ENCODE measurements at places on chromosomes 4 and X.
A peak's percentile ranks its signal among the peaks of the same experiment; 100 is the strongest.

- no peak for DNase-seq
These were observed 27.8 kb upstream of the LIMCH1 start for GRCh38 chr4:41510179-41510578.

DNA sequence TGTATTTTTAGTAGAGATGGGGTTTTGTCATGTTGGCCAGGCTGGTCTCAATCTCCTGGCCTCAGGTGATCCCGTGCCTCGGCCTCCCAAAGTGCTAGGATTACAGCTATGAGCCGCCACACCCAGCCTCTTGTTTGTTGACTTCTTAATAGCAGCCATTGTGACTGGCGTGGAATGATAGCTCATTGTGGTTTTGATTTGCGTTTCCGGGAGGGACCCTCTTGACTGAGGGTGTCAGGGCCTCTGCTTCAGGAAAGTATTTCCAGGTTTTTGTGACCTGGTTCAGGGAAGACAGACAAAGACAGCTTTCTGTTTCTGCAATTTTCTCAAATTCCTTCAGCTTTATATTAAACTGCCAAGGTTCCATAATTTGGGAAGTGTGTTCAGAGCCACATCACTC is 15.1 kb downstream of the CSF2RA start:
- DNase-seq: no peak

- DNase-seq: no peak
These were observed 153.8 kb downstream of the DCLK2 start for GRCh38 chr4:150232029-150232428.

DNA sequence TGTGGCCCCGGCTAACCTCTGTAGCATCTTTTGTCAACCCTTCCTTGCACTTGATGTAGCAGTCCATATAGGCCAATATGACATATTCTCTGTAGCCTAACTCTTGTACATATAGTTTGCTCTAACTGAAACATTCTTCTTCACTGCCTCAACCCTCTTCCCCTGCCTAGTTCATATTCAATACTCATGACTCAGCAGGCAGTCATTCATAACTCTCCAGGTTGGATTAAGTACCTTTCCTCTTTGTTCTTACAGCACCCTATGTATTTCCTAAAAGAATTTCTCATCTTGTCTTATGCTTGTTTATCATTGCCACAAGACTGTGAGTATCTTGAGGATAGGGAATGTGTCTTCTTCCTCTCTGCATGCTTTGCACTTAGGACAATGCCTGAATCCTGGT is 76.9 kb downstream of the TMLHE start:
- no peak for DNase-seq

DNA sequence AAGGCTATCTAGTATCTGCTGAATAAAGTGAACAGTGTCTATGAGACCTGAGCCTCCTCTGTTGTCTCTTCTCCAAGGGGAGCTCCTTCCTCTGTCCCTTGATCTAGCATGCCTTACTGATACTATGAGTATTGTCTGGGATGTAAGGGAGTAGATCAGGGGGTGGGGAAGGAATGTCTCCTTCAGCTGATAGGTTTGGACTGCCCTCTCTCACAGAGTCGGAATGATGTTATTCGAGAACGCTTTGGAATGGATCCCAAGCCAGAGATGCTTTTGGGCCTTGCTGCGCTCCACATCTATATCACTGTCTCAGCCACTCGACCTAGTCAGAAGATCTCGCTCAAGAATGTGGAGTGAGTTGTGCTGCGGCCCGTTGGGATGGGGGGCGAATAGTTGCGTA is 68.3 kb upstream of the PRPS1 start:
- no peak for DNase-seq

GRCh38 chr4:76850010-76850441 is 47.9 kb downstream of the SOWAHB start:
- DNase-seq: no peak

- no peak for DNase-seq
These were observed 27.6 kb downstream of the ANXA5 start for GRCh38 chr4:121669163-121669550.

DNA sequence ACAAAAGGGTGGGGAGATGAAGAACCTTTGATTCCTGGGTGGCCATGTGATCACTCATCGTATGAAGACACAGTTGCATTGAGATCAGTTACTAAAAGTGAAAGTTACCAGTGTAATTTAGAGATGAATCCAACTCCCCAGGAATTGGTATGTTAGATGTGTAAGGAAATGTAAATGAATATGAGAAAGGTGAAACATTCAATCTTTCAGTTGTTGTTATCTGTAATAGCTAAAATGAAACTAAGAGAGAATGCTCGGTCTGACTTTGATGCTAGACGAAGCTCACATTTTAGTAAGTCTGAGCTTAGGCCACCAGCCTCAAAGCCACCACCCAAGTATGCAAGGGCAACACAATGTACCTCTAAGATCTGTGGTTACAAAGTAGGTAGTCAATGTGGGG is 194.3 kb upstream of the POF1B start:
- DNase-seq: no peak

DNA sequence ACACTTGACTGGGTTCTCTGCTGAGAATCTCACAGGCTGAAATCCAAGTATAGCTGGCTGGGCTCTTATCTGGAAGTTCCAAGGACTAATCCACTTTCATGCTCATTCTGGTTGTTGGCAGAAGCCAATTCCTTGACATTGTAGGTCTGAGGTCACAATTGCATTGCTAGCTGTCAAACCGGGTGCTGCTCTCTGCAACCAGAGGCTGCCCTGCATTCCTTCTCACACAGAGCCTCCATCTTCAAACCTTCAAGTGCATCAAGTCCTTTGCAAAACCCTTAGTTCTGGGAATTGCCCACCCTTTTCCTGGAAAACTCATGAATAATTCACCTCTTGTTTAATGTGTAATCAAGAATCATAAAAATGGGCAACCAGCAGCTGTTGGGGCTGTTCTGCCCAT is 404.2 kb downstream of the KCNIP4 start:
- no peak for DNase-seq

DNA sequence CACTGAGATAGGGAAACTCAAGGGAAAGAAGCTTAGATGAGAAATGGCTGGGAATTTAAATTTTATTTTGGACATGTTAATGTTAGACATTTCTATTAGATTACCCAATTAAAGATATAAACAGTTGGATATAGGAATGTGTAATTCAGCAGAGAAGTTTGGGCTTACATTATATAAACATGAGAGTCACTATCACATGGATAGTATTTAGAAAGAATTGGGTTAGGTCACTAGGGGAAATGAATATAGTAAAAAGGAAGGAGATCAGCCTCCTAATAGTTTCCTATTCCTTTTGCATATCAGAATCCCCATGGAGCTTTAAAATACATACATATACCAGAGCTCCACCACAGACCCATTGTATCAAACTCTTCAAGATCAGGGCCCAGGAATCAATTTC is 19.6 kb upstream of the CXCL5 start:
- DNase-seq: no peak

DNA sequence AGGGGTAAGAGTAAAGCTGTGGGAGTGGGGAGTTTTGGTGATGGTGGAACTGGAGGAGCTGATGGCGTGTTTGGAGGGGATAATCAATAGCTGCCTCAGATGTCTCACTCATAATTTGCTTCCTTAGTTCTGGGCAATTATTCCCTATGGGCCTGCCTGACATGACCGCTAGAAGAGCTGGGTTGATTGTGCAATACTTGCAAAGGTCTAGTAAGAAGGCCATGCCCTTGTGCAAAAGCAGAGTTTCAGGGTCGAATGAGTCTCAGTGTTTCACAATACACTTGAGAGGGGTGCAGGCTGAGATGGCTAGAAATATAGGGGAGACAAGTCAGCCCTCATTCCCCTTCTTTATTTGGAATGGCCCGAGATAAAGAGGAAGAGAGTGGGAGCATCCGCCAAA is 858.4 kb upstream of the POU3F4 start:
- DNase-seq: no peak

- no peak for DNase-seq
These were observed 295.1 kb downstream of the GBA3 start for GRCh38 chr4:22987870-22988269.

- no peak for DNase-seq
These were observed 23.8 kb upstream of the MAGEC3 start for GRCh38 chrX:141814213-141814857.

GRCh38 chr4:70712150-70712549 is 9.6 kb upstream of the RUFY3 start:
- no peak for DNase-seq

DNA sequence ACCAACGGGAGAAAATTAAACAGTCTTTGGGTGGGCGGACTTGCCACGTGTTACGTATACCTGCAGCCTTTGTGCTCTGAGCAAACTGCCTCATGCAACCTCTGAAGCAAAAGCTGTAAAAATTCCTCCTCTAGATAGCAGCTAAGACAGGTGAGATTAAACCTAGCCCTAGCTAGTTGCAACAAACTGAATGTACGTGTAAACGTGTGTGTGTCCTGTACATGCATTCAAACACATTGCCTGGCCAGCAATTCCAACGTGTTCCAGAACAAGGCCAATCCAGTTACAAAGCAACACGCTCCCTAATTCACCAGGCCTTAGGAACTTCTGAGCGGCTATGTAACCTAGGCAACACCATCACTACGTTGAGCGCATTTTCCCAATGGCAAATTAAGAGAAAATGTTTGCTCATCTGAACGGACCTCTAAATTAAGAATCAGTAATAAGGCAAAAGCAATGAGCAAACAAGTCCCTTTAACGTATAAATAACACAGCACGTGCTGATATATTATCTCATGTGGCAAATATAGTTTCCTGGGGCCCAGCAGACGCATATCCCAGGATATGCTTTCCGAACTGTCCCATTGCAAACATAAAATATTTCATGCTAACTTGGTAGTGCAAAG is 792 bp downstream of the PPID start:
- peak; percentile 15 for DNase-seq

DNA sequence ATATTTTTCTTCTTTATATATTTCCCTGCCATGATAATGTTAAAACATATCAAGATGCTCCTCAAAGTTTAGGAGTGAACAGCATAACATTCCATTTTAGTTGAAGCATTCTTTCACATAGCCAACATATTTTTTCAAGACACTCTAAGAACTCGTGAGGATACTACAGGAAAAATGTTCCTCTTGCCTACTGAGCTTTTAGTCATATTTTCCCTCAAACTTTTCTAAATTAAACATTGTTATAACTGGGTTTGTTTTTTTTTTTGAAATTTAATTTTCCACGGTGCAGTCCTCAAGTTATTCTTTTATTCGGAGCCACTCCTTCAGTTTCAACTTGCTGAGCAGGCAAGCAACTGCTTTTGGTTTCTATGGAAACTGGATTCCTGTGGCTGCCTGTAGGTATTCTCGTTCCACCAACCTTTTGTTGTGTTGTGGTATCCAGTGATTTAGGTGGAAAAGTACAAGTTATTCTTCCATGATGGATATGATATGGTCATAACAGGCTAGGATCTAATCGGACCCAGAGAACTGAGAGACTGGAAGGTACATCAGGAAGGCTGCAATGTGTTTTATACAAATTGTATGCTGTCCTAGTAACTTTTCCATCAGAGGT is 248.0 kb downstream of the TRIML1 start:
- no peak for DNase-seq

DNA sequence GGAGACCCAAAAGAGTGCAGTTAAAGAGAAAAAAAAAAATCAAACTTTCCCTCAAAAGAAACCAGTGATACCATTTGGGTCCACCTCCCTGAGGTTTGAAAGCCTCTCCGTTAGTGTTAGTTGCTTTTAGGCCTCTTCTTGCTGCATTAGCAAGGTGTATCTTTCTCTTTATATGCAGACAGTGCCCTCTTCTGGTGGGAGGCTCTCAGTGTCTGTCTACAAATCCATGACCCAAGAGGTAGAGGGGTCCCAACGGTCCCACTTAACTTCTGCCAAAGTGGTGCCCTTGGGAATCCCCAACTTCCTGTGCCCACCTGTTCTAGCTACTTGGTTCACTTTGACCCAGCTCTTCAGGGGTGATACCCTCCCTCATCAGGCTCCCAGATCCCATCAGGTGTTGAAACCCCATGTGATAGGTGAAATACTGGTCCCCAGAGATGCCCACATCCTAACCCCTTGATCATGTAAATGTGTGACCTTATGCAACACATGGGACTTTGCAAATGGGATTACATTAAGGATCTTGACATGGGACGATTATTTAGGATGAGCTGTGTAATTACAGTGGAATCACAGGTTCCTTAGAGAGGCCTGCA is 63.7 kb upstream of the CD99 start:
- no peak for DNase-seq

DNA sequence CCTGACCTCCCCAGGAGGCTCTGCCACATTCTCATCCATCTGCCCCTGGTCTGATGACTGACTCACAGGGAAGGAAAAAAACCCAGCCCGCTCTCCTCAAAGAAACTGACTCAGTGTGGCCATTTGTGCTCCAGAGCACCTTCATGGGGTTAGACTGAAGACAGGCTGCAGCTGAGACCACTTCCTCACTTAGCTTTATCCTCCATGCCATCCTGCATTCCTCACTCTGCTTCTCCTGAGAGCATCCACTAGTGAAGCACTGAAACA is 35.9 kb upstream of the HPSE start:
- no peak for DNase-seq

DNA sequence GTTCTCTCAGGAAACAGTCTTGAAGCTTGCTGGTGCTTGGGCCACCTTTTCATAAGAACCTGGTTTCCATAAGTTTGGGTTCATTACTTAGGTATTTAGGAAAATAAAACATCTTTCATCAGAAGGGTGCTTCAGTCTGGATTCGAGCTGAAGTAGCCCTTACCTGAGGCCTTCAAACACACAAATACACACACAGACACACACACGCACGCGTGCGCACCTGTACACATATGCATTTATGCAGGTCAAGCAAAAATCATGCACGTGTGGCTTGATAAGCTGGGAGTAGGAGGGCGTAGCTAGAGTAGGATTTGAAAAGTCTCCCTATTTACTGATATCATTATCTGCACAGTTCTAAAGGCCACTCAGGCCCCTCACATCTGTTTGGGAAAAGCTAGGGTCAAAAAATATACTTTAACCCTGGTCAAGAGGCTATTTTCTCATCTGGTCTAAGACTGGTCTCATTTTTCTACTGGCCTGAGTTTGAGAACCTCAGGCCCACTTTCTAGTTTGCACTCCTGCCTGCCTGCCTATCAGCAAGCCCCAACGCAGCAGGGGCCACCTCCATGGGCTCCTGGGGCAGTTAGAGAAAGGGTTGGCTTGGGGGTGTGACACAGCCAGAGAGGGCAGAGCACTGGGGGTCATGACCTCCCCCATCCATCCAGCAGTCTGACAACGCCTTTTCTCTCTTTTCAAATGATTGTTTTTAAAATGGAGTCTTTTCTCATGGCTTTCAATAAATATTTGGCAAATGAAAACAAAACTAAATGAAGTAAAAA is 64.3 kb downstream of the RASL11B start:
- DNase-seq: no peak

- DNase-seq: no peak
These were observed 897.4 kb downstream of the CENPC start for GRCh38 chr4:66647926-66648325.

GRCh38 chr4:79308137-79308536 is 17.7 kb downstream of the NAA11 start:
- no peak for DNase-seq
